ENCODE measurements at places on chromosomes 7 and 10.

GRCh38 chr7:102455596-102455995, 9.1 kb downstream of the ALKBH4 start:
- DNase-seq, result no peak

- DNase-seq, result no peak
Observed at GRCh38 chr10:30600005-30600404, 29.5 kb downstream of the LYZL2 start.

GRCh38 chr10:22816298-22816653, 101.9 kb upstream of the PIP4K2A start:
- no peak for DNase-seq

DNA sequence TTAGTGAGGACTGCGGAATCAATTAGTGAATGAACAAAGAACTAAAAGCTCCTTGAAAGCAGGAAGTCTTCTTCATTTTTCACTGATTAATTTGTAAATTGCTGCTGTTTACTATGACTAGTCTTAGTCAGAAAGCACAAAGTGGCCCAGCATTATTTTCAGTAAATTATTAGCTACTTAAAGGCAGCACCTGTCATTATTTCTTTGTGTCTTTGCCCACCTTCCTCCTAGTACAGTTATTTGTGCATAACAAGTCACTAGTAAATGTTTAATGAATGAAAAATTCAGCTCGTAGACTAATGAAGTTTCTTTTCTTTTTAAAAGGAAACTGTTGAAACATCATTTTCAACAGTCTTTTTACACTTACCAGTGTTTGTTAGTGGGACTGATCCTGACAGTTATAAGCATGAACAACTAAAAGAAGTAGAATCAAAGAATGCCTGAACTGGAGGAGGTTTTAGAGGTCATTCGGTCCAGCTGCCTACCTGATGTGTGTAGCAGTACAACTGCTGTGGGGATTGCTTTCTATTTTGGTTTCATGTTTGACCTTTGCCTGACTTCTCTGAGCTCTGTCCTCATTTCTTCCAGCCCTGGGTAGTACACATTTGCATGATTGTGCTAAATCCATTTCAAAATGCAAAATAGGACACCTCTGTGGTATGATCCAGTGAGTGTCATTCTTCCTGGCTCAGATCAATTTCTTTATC, 140.0 kb upstream of the PHYHIPL start:
- no peak for DNase-seq

GRCh38 chr7:117020591-117020973, 67.3 kb downstream of the ST7 start:
- DNase-seq, result no peak

- peak; percentile 15 for DNase-seq
Observed at GRCh38 chr7:143408686-143409561, at the start of gene EPHA1. TSS of gene EPHA1 (minus strand) at chr7:143408856. CDS start at chr7:143408805, 51 bp downstream.

DNA sequence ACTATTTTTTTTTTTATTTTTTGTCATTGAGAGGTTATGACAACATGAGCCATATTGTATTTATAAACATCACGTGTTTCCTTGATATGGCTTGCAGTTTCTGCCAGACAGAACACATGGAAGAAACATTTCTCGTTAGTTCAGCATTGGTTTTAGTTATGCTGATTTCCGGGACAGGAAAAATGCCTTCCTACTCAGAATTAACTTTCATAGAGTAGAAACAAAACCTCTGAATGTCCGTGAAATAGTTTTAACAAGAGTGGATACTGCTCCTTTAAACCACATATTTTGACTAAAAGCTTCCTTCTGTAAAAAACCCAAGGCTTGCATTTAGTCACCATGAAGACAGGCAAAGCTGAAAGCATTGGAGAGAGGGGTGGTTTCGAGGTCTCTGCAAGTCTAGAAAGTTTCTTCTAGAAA, 240.4 kb downstream of the KIAA1217 start:
- DNase-seq, result no peak

DNA sequence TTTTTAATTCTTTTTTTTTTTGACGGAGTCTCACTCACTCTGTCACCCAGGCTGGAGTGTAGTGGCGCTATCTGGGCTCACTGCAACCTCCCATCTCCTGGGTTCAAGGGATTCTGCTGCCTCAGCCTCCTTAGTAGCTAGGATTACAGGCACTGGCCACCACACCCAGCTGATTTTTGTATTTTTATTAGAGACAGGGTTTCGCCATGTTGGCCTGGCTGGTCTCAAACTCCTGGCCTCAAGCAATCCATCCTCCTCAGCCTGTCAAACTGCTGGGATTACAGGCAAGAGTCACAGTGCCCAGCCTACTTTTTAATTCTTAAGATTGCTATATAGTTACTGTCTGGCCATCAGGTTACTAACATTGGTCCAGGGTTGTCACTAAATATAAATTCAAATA, 59.6 kb downstream of the ZNF277 start:
- DNase-seq, result no peak

DNA sequence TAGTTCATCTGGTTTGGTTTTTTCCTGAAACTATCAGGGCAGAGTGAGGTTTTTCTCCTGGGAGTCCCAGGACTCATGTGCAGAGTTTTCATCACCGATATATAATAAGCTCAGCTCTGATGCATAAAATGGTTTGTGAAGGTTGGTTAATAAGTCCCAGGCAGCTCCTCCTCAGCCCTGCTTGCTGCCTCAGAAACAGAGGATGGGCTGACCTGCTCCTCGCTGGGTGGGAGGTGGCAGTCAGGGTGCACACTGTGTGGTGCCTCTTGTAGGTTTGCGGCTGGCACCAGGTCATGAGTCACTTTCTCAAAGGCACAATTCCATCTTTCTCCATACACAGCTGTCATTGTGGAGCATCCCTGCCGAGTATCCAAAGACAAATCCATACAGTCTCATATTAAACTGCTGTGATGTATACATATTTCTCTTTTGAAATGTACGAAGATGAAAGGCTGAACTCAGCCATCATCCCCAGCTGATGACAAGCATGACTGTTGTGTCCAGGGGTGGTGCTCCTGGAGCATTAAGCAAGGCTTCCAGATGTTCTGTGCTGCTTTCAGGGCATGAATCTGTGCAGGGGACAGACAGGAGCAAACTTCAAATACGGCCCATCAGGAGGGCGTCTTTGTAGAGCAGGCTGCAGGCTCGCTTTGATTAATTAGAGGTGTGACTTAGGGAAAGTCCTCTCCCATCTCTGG, 125.7 kb upstream of the NPS start:
- DNase-seq, result no peak

- no peak for DNase-seq
Observed at GRCh38 chr10:122344741-122345258, 29.7 kb upstream of the PLEKHA1 start.

GRCh38 chr10:78507510-78508160, 474.0 kb downstream of the RPS24 start:
- no peak for DNase-seq

GRCh38 chr7:112206991-112207592, 597 bp downstream of the ZNF277 start:
- no peak for DNase-seq

- no peak for DNase-seq
Observed at GRCh38 chr7:7489546-7489945, 46.1 kb downstream of the COL28A1 start.

DNA sequence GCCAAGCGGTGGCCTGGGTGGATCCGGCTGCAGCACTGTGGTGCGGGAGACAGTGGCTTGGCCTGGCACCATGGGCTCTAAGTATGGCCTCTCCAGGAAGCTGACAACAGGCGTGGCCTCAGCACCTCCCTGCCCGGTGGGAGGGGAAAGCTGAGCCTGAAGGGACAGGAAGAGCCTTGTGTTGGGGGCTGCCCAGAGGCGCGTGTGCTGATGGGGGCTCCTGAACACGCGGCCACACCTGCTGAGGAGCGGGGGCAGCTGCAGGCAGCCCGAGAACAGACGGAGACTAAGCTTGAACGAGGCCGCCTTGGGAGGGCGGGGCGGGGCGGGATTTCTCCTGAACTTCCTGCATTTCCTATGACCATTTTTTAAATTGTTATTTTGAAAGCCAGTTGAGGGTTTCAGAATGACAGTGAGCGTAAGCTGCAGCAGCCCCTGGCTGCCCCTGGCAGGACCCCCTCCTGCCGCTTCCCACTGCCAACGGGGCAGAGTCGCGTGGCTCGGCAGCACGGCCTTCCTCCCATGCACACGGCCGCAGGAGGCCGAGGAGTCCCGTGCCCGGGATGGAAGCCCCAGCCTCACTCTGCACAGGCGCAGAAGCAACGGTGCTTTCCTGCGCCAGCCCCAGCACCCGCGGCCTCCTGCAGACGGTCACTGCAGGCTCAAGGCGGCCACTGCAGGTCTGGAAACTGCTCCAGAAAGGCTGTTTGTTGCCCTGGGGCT, 43.2 kb downstream of the DPYSL4 start:
- peak; percentile 26 for DNase-seq

- no peak for DNase-seq
Observed at GRCh38 chr10:7239312-7239985, 171.4 kb downstream of the SFMBT2 start.

DNA sequence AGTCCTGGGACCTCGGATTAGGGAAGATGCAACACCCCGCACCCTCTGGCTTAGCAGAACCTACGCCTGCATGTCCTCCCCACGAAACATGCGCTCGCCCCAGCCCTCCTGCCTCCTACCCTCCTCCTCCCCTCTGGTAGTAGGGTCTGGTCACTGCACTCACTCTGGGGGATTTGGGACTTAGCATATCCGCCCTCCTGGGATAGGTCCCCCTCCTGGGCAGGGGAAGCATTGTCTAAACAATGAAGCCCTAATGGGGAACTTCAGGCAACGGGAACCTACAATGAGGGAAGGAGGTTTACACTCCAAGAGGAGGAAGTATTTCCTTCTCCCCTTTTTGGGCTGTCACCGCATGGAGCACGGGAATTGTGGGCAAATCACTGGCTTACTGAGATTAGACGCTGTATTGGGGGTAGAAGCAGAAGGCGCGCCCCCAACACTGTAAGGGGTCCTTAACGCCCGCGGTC, 892 bp downstream of the CRHR2 start:
- DNase-seq, result no peak

DNA sequence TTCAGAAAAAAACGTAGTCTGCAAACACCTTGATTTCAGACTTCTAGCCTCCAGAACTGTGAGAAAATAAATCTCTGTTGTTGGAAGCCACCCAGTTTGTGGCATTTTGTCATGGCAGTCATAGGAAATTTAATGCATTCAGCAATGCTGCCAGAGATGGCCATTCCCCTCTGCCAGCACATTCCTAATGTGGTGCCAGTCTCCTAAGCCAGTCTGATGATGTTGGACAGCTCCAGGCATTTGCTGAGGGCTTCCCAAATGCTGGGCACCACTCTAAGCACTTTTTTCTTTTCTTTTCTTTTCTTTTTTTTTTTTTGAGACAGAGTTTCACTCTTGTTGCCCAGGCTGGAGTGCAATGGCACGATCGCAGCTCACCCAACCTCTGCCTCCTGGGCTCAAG, 666.7 kb upstream of the C7orf33 start:
- no peak for DNase-seq

GRCh38 chr7:151736403-151736909, 140.5 kb downstream of the PRKAG2 start:
- no peak for DNase-seq

DNA sequence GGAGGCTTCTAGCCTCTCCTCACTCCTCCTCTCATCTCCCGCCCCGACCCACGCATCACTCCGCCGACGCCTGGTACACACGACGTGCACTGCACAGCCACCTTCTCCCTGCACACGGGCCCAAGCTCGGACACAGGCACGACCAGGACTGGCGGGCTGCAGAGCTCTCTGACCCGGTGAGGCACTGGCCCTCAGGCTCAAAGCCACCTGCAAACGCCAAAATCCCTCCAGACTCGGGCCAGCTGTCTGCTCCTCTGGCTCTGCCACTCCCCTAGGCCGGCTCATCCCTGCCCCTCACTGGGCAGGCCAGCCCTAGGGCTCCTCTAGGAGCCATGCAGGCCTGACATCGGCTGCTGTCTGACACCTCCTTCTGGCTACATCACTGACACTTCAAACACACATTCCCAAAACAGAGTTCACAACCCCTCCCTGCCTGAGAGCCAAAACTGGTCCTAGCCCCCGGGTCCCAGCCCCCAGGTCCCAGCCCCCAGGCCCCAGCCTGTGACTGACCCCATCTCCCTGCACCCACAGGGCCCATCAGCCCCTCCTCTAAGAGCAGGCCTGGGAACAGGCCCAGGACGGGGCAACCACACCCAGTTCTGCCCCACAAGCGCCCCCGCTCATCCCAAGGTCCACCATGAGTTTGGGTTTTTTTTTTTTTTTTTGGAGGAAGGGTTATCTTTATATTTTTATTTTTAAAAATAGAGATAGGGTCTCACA, 35.1 kb downstream of the MAD1L1 start:
- DNase-seq, result no peak

- DNase-seq, result no peak
Observed at GRCh38 chr10:6843894-6844650, 264.0 kb upstream of the PRKCQ start.

- no peak for DNase-seq
Observed at GRCh38 chr10:28130267-28130666, 131.4 kb upstream of the ODAD2 start.

GRCh38 chr10:109926061-109926745, 2.9 kb upstream of the XPNPEP1 start:
- no peak for DNase-seq

GRCh38 chr10:111531690-111532089, 454.9 kb downstream of the ADRA2A start:
- no peak for DNase-seq

GRCh38 chr10:46326971-46327370, 40.2 kb downstream of the ANTXRL start:
- DNase-seq, result no peak

- no peak for DNase-seq
Observed at GRCh38 chr7:108083980-108084379, 46.2 kb downstream of the LAMB4 start.

GRCh38 chr7:42183547-42183946, 53.5 kb downstream of the GLI3 start:
- no peak for DNase-seq

DNA sequence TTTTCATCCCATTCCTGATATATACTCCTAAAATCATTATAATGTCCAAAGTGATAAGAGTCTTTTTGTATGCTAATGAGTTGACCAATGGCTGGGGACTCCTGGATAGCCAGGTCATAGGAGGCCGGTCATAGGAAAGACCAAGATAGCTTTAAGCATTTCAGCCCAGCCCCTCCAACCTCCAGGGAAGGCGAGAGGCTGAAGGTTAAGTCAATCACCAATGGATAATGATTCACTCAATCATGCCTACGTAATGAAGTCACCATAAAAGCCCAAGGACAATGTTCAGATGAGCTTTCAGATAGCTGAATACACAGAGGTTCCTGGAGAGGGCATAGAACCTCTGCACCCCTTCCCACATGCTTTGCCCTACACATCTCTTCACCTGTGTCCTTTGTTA, 75.7 kb downstream of the VWDE start:
- DNase-seq, result no peak

GRCh38 chr7:157391036-157391710, 54.4 kb downstream of the DNAJB6 start:
- DNase-seq, result no peak
